Activated naive CD4-positive, alpha-beta T cell treated with anti-CD3 and anti-CD28 coated beads, Interleukin-2, amount 50 U/mL, for 16 hours (primary cell): ENCODE measurements at places on chromosomes 3 and 15.

- DNase-seq = no peak
Measured at GRCh38 chr15:75831806-75832102, 11.5 kb upstream of the UBE2Q2 start.

DNA sequence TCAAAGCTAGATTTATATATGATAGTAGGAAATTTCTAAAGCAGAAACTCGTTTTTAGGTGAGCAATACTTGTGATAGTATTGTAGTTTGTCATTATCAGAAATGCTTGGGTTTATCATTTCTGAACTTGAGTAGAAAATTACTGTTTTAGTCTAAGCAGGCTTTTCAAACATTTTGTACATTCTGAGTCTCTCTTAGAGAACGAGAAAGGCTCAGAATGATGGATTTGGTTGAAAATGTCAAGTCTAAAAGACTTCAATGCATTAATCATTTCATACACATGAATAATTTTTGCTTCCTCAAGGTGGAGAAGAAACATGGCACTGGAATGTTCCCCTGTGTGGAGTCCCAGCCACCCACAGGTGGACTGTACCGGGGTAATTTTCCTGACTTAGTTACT lies 387.1 kb downstream of the NAALADL2 start:
- DNase-seq = no peak

DNA sequence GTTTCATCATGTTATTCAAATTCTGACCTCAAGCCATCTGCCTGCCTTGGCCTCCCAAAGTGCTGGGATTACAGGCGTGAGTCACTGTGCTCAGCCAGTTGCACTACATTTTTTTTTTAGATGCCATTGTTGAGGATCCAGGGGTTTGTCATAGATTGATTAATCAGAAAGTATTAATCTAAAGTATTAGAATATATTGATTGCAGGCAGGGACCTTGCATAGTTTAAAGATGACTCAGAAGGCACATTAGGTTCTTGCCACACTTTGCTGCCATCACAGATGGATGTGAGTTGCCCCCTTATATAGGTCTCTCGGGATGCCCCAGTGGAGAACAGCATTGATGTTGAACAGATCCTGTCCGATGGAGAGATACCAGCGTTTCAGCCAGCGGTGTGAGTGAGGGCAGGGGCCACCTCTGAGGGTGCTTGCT lies 41.1 kb downstream of the IGF1R start:
- DNase-seq = no peak

DNA sequence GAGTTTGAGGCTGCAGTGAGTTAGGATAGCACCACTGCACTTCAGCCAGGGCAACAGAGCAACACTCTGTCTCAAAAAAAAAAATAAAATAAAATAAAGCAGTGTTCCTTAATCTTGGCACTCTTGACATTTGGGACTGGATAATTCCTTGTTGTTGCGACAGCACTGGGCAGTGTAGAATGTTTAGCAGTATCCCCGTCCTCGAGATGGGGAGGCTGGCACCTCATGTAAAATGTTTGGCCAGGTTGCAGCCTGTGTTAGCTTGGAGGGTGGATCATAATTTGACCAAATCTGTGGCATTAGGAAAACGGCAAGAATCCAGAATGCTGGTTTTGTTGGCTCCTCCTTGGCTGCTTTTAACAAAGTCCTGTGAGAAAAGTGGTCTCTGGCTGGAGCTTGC lies 47.0 kb downstream of the ZNF445 start:
- DNase-seq = no peak

GRCh38 chr3:147705651-147706051 lies 296.5 kb downstream of the ZIC1 start:
- DNase-seq = no peak
